ENCODE measurements at places on chromosomes 4 and X.
A peak's percentile ranks its signal among the peaks of the same experiment; 100 is the strongest.

DNA sequence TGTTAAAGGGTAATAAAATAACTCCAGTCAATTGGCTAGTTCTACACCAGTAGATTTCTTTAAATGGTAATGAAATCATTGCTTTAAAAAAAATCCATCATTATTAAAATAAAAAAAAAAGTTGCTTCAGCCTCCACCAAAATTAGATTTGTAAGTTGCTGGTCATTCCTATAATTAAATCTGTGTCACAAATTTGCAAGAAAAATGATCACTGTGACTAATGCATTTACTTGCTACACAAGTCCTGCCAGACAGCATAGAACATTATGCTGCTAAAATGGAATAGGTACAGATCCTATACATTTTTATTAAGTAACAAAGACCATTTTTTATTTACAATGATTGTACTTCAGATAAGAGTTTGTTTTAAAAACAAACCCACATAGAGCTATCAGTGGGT lies 85.8 kb downstream of the SLC10A7 start:
- no peak for DNase-seq

- DNase-seq, result no peak
These were observed 41.3 kb upstream of the EFHC2 start for GRCh38 chrX:44384688-44385338.

DNA sequence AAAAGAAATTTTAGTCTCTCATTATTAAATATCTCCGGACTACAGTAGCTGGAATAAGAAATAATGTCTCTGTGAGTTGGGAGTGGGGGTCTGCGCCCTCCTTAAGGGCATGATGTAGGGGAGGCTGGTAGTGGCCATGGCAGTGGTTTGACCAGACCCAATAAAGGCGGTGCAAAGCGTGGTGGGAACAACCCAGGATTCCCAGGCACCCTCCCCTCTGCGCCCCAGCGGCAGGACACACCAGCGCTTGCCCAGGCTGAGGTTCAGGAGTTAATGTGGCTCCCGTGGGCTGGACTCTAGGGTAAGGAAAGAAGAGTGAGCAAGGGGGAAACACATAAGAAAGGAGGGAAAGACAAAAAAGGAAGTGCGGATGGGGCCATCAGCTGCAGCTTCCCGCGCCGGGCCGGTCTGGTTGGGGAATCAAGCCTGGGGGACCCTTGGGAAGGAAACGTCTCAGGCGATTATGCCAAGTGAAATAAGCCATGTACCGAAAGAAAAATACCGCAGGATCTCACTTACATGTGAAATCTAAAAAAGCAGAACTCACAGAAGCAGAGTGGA lies 157.5 kb upstream of the SMIM31 start:
- no peak for DNase-seq

DNA sequence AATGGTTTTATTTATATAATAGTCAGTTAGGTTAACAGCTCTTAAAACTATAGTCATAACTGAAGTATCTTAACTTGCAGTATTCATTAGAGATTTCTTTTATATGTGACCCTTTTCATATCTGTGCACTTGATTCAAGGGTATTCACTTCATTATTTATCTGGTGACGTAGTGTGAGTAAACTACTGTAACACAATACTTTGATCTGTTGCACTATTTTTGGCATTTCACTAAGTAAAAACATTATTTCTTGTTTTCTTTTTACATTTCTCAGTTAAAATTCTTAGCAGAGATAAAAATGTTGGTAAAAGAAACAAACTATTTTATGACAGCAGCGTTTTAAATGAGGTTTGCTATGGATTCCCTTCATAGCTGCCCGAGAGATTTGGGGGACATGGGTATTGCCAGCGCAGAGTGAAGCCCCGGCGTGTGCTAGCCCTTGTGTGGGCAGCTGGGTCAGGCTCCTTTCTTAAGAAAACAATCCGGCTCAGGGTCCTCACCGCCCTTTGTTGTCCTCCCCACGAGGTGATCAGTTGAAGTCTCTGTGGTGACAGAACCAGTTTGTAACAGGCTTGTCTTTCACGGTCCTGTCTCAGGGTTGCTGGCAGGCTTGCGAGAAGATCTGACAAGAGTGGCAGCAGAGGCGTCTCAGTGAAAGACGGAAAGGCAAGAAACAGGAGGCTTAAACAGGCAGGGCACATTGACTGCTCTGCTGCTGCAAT lies 293.4 kb downstream of the BMPR1B start:
- DNase-seq, result no peak

GRCh38 chr4:164924670-164925238 lies 47.8 kb downstream of the APELA start:
- DNase-seq, result no peak

DNA sequence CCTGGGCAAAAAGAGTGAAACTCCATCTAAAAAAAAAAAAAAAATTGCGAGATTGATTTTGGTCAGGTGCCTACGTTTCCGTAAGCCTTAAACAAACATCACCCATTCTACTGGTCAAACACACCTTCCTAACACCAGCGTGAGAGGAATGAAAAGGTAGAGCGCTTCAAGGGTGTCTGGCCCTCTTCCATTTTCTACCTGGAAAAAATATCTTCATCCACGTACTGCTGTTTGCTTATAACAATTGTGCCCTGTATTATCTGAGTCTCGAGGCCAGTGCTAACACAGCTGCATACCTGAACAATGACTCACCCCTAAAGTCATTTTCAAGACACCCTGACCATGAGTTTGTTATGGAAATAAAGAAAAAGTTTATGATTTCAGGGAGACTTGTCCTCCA lies 13.9 kb downstream of the TMSB4X start:
- DNase-seq, result peak; percentile 80

DNA sequence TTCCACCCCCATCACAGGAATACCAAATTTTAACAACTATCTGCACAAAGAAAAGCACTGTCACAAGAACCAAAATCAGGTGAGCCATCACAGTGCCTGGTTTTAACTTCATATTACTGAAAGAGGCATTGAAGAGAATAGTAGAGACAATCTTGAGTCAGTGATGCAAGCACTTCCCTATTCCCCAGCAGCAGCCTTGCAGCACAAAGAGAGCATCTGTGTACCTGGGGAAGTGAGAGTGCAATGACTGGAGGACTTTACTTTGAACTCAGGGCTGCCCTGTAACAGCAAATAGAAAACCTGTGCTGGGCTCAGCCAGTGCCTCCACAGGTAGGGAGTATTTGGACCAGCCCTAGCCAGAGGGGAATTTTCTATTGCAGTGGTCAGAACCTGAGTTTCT lies 361.8 kb downstream of the TEX13C start:
- no peak for DNase-seq

DNA sequence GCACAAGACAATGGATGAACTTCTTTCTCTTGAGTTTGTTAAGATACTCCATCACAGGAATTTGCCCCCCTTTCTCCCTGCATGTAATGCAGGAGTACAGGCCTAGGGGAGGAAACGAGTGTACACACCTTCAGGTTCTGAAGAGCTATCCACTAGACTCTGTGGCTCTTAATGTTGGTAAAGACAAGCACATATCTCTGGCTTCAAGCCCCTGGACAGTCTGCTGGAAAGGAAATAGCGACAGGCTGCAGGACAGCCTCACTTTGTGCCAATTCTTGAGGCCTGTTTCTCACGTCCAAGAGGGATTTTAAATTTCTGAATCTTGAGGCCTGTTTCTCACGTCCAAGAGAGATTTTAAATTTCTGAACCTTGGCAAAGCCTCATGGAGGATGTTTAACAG lies 87.1 kb downstream of the RLIM start:
- DNase-seq, result no peak

GRCh38 chrX:97597954-97598353 lies 714.2 kb downstream of the RPA4 start:
- DNase-seq, result no peak

- DNase-seq, result peak; percentile 46
These were observed at the start of gene GABRE for GRCh38 chrX:151974336-151975227. Gene GABRE (minus strand): TSS chrX:151974676. CDS start chrX:151974625, 51 bp downstream.

GRCh38 chrX:46236411-46236810 lies 308.8 kb downstream of the ZNF674 start:
- no peak for DNase-seq

DNA sequence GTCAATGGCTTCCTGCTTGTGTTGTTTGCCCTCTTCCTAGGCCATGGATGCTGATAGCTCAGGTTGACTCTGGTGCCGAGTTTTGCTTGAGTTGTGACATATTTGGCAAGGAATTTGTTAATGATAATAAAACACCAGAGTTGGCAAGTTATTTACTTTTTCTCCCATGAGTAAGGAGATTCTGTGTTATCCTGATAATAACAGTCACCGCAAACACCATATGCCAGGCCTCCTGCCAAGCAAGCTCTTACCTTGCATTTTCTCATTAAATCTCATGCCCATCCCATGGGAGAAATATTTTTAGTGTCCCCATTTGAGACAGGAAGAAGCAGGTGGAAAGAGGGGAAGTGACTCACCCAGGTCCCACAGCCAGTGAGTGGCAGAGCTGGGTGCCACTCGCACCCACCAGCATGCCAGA lies 67.4 kb upstream of the CLCN4 start:
- peak; percentile 16 for DNase-seq

GRCh38 chrX:33840176-33840575 lies 291.9 kb downstream of the FAM47A start:
- no peak for DNase-seq

- DNase-seq, result no peak
These were observed 89.7 kb downstream of the OPHN1 start for GRCh38 chrX:68343551-68343950.

- DNase-seq, result no peak
These were observed 59.3 kb upstream of the PPP1R2C start for GRCh38 chrX:42837101-42837726.

- no peak for DNase-seq
These were observed 17.8 kb downstream of the LAS1L start for GRCh38 chrX:65516756-65517155.

- DNase-seq, result peak; percentile 85
These were observed 74.6 kb upstream of the NEIL3 start for GRCh38 chr4:177235026-177235425.

- no peak for DNase-seq
These were observed 405.3 kb downstream of the PCDH7 start for GRCh38 chr4:31125496-31125895.

- DNase-seq, result peak; percentile 23
These were observed 4.6 kb downstream of the PNMA5 start for GRCh38 chrX:152989292-152989658.

DNA sequence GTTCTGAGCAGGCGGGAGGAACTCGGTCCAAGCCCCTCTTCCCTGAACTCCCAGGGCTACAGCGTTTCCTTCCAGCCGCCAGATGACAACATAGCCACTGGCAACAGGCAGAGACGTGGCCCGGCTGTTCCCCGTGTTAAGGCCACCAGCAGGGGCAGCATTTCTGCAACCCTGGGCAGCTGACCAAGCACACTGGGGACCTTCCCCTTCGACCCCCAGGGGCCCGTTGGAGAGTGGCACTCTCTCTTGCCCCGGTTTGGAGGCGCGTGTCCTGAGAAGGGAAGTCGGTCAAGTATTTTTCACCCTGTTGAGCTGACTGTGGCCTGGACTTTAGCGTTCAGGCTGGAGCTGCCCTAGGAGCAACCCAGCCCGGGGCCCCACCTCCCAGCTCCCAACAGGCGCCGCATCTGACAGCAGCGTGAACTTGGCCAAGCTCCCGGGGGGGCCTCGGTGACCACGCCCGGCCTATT lies 37.6 kb downstream of the ZBTB49 start:
- DNase-seq, result no peak

DNA sequence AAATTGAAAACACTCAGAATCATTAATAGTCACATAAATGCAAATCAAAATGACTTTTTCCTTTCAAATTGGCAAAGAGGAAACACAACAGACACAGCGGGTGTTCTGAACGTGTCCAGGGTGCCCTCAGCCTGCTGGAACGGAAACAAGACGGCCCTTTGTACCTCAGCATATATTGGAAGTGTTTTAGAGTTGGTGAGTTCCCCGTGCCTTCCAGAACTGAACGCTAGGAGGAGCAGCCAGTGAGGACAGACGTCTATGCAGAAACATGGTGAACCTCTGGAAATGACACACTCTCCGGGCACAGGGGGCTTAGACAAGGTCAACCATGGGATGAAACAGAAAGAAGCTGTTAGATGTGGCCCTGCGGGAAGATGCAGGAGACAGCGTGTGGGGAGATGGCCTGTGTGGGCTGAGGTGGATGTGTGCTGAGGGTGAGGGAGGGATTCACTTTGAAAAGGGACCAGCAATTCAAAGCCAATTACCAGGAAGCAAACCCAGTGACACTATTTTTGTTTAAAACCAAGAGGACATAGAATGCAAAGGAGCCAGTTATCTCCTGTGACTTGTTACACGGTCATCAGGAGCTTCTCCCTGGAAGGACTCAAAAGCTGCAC lies 40.4 kb downstream of the RNF212 start:
- peak; percentile 61 for DNase-seq

- DNase-seq, result no peak
These were observed 54.9 kb upstream of the IRF2 start for GRCh38 chr4:184529283-184529682.

- DNase-seq, result no peak
These were observed 71.7 kb downstream of the SRPX start for GRCh38 chrX:38149016-38149415.

GRCh38 chr4:163367651-163368050 lies 24.0 kb downstream of the NPY5R start:
- no peak for DNase-seq

DNA sequence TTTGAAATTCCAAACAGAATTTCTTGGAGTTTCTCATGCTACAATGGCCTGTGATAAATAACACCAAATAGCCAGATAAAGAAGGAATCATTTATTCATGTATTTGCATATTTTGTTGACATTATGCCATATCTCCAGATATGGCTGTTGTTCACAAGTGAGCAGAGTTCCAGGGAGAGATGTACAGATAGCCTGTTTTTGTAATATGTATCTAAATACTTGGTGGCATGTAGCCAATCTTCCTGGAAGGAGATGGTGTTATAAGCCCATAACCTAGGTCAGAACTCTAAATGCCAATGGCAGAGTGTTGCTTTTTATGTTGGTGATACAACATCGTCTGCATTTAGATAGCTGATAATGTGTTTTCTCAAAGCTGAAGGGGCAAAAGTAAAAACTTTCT lies 292.2 kb downstream of the FBXO8 start:
- no peak for DNase-seq

DNA sequence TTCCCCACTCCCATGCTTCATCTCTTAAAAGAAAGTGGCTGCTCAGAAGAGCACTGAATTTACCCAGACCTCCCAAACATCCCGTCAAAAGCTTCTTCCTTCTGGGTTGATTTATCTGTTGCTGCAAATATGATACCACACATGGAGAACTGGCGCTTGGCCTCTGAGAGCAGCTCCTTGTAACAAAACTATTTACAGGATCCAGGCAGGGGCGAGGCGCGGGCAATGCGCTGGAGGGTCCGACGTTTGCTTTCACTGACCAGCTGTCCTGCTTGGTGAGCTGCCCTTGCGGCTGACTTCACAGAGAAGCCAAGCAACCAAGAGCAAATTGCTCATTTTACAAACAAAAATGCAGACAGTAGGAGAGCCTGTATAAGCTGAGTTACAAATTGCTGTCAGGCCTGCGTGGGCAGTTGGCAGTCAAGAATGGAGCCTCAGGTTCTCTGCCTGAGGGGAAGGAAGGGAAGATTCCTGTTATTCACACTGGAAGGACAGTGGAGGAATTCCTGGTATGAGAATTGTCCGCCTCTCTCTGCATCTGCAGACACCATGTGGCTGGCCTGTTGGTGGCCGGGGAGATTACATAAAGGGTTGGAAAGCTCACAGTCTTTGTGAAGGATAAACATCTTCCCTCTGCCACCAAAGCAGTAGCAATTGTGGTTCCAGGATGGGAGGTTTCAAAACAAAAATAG lies 192.2 kb upstream of the LEF1 start:
- DNase-seq, result peak; percentile 10
